ENCODE measurements at places on chromosomes 1 and 21. TPM values are rescaled to one million over a fixed set of nuclear protein-coding genes. Genes with fewer than 3 reads are reported as not detected.

The FYB2 gene
- total RNA-seq, result not detected

The RFX5 gene
- total RNA-seq, result 37.8 TPM

The NPPB gene
- not detected for total RNA-seq

The LCE1A gene
- not detected for total RNA-seq

The CYP4A22 gene
- not detected for total RNA-seq

The DOP1B gene
- 8.8 TPM for total RNA-seq

The SLC16A4 gene
- 73.0 TPM for total RNA-seq

The SH2D2A gene
- 0.28 TPM for total RNA-seq

The FAM177B gene
- total RNA-seq, result not detected

The ATP1B1 gene
- 20.3 TPM for total RNA-seq

The RGL1 gene
- 7.5 TPM for total RNA-seq

The GCSAML gene
- not detected for total RNA-seq

The CLIC6 gene
- total RNA-seq, result not detected

The SPRR4 gene
- not detected for total RNA-seq

The SESN2 gene
- 10.2 TPM for total RNA-seq

The RNF220 gene
- 77.1 TPM for total RNA-seq

The PDZK1IP1 gene
- not detected for total RNA-seq

The CELA3B gene
- not detected for total RNA-seq

The FCER1A gene
- not detected for total RNA-seq

The GPR3 gene
- total RNA-seq, result 0.83 TPM

The OR2L5 gene
- not detected for total RNA-seq

The PTAFR gene
- total RNA-seq, result under 0.01 TPM

The CLCA4 gene
- total RNA-seq, result not detected

The CELA2A gene
- not detected for total RNA-seq

The RALGPS2 gene
- 97.8 TPM for total RNA-seq

The JAM2 gene
- total RNA-seq, result 0.83 TPM
